NCI-H526 (cell line): ENCODE measurements at places on chromosomes 12 and 14.
A peak's percentile ranks its signal among the peaks of the same experiment; 100 is the strongest.

DNA sequence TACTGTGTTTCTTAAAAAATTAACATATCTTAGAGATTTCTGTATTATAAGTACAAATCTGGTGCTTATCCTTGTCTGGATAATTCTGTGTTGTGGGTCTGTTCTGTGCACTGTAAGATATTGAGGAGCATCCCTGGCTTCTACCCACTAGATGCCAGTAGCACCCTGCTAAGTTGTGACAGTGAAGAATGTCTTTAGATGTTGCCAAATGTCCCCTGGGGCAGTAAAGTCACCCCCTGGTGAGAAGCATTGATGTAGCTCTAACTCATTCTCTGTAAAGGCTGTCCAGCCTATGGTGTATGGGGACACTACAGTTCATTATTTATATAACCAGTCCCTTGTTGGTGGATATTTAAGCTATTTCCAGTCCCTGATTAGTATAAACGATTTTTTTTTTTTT is 31.4 kb downstream of the MAP1LC3B2 start:
- DNase-seq = no peak

DNA sequence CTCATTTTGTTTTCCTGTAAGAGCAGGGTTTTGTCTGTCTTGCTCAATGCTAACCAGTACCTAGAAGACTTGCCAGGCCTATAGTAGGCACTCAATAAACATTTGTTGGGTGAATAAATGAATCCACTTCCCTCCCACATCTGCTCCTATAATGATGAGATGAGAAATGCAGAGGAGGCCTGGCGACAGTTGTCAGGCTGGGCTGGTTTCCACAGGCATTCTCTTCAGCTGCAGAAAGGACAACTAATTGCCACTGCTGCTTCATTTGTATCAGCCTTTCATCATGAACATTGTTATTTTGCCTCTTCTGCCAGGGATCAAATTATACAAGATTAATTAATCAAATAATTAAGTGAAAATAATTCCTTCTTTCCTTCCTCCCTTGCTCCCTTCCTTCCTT is 82.0 kb upstream of the PTHLH start:
- DNase-seq = no peak

DNA sequence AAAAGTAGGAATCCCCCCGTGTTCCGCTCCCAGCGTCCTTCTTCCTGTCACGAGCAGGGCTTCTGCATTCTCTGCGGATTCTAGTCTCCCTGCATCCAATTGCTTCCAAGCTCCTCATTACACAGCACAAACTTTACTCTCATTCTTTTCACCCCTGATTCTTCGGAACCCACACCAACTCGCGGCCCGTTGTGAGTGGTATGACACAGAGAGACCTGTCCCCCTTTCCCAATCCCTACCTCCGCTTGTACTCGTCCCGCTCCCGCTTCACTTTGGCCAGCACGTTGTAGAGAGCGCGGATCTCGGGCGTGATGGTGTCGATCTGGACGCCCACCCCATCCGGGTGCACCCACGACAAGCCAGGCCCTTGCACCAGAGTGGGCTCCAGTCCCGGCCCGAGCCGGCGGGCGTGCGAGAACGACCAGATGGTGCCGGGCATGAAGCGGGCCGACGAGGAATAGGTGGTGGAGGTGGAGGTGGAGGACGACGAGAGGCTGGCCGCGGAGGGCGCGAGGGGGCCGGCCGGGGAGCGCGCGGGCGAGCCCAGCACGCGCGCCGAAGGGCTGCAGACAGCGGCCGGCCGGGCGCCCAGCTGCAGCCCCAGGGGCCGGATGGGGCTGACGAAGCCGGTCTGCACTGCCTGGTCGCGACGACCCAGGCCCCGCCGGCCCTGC is 687 bp downstream of the IFFO1 start:
- DNase-seq = no peak

- DNase-seq = no peak
These were observed 45.5 kb downstream of the NAA30 start for GRCh38 chr14:57435923-57436322.

GRCh38 chr12:117571321-117571720 is 209.9 kb upstream of the NOS1 start:
- no peak for DNase-seq

DNA sequence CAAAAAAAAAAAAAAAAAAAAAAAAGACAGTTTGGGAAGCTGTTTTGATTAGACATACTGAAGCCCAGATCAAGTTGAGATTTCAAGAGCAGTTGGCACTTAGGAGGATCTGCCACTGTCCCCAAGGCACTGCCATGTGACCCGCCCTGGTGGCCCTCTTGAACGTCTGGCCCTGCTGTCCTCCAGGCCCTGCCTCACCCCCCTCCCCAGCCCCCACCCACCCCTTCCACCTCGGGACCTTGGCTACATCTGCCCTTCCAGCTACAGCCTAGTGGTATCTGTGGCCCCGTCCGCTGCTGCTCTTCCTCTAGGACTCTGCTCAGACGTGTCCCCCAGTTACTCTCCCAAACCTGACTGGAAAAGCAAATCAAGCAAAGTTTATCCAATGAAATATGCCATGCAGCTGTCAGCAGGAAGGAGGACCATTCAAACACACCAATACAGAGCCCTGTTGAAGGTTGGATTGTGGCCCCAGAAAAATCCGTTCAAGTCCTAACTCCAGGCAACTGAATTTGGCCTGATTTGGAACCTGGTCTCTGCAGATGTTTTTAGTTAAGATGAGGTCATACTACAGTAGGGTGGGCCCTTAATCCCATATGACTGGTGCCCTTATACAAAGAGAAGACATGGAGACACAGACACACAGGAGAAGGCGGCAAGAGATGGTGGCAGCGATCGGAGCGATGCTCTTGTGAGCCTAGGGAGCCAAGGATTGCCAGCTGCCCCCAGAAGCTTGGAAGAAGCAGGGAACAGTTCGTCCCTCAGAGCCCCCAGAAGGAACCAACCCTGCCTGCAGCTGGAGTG is 17.7 kb downstream of the SLC25A29 start:
- no peak for DNase-seq

DNA sequence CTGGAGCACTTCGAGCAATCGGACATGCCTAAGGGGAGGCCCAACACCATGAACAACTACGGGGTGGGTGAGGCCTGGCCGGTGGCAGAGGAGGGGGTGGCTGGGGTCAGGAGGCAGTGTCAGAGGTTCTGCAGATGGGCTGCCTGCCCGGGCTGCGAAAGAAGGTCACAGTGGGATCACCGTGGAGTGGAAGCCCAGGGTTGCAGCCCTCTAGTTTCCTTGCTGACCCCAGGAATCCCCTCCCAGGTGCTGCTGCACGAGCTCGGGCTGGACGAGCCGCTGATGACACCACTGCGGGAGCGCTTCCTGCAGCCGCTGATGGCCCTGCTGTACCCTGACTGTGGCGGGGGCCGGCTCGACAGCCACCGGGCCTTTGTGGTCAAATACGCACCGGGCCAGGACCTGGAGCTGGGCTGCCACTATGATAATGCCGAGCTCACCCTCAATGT is 1.9 kb upstream of the ARL6IP4 start:
- DNase-seq = no peak

DNA sequence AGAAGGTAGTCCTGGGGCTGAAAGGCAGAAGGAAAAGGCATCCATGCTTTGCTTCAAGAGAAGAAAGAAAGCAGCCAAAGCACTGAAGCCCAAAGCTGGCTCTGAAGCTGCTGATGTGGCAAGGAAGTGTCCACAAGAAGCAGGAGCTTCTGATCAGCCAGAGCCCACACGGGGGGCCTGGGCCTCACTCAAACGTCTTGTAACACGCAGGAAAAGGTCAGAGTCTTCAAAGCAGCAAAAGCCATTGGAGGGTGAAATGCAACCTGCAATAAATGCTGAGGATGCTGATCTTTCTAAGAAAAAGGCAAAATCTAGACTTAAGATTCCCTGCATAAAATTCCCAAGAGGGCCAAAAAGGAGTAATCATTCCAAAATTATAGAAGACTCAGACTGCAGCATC is 3.2 kb downstream of the AKAP5 start:
- DNase-seq = no peak

GRCh38 chr12:119673634-119674033 is 5.7 kb downstream of the PRKAB1 start:
- no peak for DNase-seq

DNA sequence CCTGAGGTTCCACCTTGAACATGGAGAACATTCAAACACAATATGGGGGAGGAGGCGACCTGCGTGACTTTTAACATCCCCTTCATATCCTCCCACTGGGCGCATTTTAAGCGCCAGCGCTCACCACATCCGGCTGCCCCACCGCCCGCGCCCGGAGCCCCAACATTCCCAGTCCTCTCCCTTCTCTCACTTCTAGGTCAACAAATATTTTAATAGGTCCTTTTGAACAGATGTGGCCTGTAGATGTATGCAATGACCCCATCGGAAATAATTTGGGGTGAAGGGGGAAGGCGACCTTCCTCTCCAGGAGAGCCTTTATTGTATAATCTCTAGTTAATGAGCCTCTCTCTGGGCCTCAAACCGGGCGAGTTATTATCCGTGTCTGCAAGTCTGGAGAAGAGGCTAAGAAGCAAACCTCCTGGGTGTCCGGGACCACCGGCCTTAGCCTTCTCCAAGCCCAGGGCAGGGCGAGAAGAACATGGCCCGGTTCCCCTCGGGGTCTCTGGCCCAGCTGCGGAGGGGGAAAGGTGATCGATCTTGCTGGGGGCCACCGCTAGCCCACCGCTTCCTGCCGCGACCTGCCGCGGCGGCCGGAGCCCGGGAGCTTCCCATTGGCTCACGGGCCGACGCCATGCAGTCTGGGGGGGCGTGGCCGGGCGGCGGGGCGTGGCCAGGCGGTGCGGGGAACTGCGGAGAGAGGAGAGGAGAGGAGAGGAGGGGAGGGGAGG is 83.2 kb upstream of the HMGA2 start:
- DNase-seq = peak; percentile 84

- DNase-seq = no peak
These were observed 42.6 kb downstream of the SOCS2 start for GRCh38 chr12:93614917-93615596.

GRCh38 chr14:73438993-73439392 is 19.4 kb downstream of the NUMB start:
- DNase-seq = no peak

- DNase-seq = peak; percentile 75
These were observed 14.7 kb downstream of the RASAL1 start for GRCh38 chr12:113120670-113121370.

DNA sequence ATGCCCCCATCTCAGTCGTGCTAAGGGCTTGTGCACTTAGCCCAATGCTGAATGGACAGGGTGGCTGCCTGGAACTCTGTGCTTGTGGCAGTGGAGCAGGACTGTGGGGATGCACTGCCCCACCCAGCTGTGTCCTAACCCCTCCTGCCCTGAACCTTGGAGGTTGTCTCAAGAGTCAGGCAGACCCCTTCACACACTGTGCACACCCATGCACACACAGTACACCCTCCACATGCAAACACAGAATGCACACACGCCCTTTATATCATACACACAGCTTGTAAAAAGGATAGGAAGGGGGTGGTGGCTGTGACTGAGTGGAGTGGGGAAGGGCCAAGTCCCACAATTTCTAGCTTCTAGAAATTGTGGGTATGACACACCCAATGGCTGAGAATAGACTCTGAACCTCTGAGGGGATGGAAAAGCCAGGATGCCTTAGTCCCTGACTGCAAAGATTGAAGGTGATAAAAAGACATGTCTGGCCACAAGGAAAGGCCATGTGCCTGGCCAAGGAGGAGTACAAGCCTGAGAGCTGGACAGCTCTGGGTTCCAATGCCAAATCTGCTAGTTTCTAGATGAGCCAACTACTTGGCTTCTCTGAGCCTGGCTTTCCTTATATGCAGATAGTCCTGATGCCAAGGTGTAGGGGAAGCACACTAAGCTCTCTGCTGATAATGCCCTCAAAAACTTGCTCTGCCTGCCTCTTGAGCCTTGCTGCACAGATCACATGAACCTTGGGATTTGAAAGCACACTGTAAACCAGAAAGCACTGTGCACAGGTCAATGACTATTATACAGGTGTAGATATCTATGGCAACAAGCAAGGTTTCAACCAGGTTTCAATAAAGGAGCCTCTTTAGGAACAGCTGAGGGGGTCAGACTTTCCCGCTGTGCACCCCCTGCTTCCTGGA is 8.4 kb downstream of the KRT8 start:
- no peak for DNase-seq

- no peak for DNase-seq
These were observed 160.4 kb downstream of the EFCAB11 start for GRCh38 chr14:89794096-89794495.

GRCh38 chr14:104393898-104394381 is 185.6 kb upstream of the C14orf180 start:
- no peak for DNase-seq
